ENCODE measurements at places on chromosomes 2 and 18. TPM values are rescaled to one million over a fixed set of nuclear protein-coding genes. Genes with fewer than 3 reads are reported as not detected.

NDUFB3 gene
- total RNA-seq, result 92.9 TPM

CLEC4F gene
- 0.20 TPM for total RNA-seq

FN1 gene
- 1,862 TPM for total RNA-seq

LTBP1 gene
- total RNA-seq, result 35.4 TPM

EVA1A gene
- total RNA-seq, result 23.2 TPM

SP140 gene
- total RNA-seq, result 4.8 TPM

ARHGAP25 gene
- total RNA-seq, result 43.5 TPM

VSNL1 gene
- total RNA-seq, result 1.6 TPM

MREG gene
- 17.1 TPM for total RNA-seq

BOLL gene
- total RNA-seq, result not detected

IL1RL1 gene
- 3.7 TPM for total RNA-seq

GAD1 gene
- total RNA-seq, result not detected

CPLX4 gene
- total RNA-seq, result not detected
